Endodermal cell (in vitro differentiated cells): ENCODE measurements at places on chromosomes 5 and 9. TPM values are rescaled to one million over a fixed set of nuclear protein-coding genes. Genes with fewer than 3 reads are reported as not detected.

GCNT4 gene
- total RNA-seq, result 1.1 to 4.2 TPM (median 4.2 TPM) in 3 replicates

SH3GL2 gene
- 2.1 and 3.7 TPM in 2 replicates for total RNA-seq

ADRB2 gene
- 0.20 and 0.36 TPM in 2 replicates for total RNA-seq

LECT2 gene
- total RNA-seq, result not detected in 2 replicates

GRXCR2 gene
- not detected in 3 replicates for total RNA-seq

CXCL14 gene
- 0.44 and 0.66 TPM in 2 replicates for total RNA-seq

DRD1 gene
- total RNA-seq, result 0.16 to 0.53 TPM (median 0.34 TPM) in 3 replicates

SLC6A19 gene
- 0.15 and 0.16 TPM in 2 replicates for total RNA-seq

DNA sequence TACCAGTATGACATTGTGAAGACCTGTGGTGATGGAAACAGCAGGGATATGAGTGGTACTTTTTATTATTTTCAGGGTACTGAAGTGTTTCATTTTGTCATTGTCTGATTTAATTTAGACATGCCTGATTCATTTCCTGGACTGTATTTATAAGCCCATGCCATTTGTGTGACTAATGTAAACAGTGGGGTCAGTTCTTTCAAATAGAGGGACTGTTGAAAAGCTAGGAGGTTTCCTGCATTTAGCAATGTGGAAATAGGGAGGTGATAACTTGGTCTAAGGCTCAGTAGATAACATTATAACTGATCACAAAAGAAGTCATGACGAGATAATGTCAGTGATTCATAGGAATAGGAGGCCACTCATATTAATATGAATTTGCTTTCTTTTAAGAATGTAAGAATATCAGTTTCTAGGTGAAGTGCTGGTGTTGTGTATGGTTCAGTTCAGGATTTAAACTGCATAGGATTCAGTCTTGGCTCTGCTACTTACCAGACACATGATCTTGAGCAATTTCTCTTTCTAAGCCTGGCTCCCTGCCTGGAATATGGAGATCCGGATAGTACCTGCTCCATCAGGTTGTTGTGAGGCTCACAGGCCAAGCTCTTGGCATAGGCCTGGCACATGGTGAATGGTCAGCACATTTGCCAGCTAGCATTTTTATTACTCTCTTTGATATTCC lies 7.5 kb downstream of the RASGRF2 start:
- no peak overlapping the region for H3K27ac ChIP-seq
- no peaks in the 10 kb centered on the region for H3K36me3 ChIP-seq

- H3K4me1 ChIP-seq, result no peaks in the 10 kb centered on the region
- no peaks in the 10 kb centered on the region for H3K27me3 ChIP-seq
- no peak overlapping the region for H3K27ac ChIP-seq
- DNase-seq, result no peak
- H3K36me3 ChIP-seq, result no peaks in the 10 kb centered on the region
These were observed 40.1 kb upstream of the SUB1 start for GRCh38 chr5:32545102-32545800.

GRCh38 chr5:161373345-161373707 lies 173.2 kb downstream of the GABRB2 start:
- no peak for DNase-seq

DNA sequence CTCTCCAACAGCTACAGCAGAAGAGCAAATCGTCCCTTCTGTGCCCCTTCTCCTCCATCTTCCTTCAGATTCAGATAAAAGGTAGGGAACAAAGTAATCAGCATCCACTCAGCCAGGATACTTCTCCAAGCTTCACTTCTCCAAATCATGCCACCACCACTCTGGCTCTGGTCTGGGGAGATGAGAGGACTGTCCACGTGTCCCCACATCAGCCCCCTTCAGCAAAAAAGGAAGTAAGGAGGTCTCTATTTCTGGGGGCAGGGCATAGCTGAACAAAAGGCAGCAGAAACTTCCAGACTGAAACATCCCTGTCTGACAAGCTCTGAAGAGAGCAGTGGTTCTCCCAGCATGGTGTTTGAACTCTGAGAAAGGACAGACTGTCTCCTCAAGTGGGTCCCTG lies 116.9 kb downstream of the C5orf15 start:
- no peaks in the 10 kb centered on the region for H3K27me3 ChIP-seq
- no peaks in the 10 kb centered on the region for H3K36me3 ChIP-seq
- H3K4me3 ChIP-seq, result no peak overlapping the region
- peaks cover 5% of the 10 kb centered on the region for H3K4me1 ChIP-seq
- no peak for DNase-seq
- no peak overlapping the region for H3K27ac ChIP-seq

GRCh38 chr5:73534011-73534644 lies 31.3 kb downstream of the ANKRA2 start:
- no peak overlapping the region for H3K27ac ChIP-seq
- no peaks in the 10 kb centered on the region for H3K4me1 ChIP-seq
- no peaks in the 10 kb centered on the region for H3K27me3 ChIP-seq
- peak overlapping the region; percentile 74 for H3K4me3 ChIP-seq
- no peaks in the 10 kb centered on the region for H3K36me3 ChIP-seq

DNA sequence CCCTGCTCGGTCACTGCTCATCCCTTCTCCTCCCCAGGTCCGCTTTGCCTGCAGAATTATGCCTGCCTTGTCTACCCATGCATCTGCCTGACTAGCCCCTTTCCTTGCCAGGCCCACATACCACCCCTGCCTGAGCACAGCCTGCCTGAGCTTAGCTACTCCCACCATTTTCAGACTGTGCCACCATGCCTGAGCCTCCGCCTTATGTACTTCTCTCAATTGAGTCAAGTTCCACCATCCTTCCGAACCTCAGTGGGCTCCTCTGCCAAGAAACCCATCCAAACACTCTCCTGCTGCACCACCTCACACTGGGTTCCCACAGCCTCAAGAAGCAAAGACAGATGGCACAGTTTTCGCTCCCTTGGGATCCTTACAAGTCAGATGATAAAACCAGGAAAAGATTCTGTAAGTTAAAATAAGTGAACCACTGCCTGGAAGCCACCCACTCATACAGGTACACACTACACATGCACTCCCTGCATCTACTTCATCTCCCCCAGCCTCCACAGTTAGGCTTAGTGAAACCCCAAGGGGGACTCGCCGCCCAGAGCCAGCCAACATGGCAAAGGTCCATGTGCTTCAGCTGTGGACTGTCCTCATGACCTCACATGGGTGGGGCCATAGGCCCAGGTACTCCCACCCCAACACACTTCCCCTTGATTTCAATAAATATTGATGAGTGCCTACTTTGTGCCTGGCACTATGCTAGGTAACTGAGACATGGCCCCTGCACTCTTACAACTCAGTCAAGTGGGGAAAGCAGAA lies 23.1 kb downstream of the P4HA2 start:
- peak; percentile 20 for DNase-seq
- no peak overlapping the region for H3K4me3 ChIP-seq
- peaks cover 3% of the 10 kb centered on the region for H3K36me3 ChIP-seq

- no peaks in the 10 kb centered on the region for H3K36me3 ChIP-seq
- no peaks in the 10 kb centered on the region for H3K27me3 ChIP-seq
- H3K27ac ChIP-seq, result no peak overlapping the region
- no peak for DNase-seq
- H3K4me1 ChIP-seq, result no peaks in the 10 kb centered on the region
- no peak overlapping the region for H3K4me3 ChIP-seq
These were observed 30.1 kb upstream of the LRRC14B start for GRCh38 chr5:160921-161802.

GRCh38 chr5:116859666-116860320 lies 285.2 kb upstream of the SEMA6A start:
- H3K27me3 ChIP-seq, result no peaks in the 10 kb centered on the region
- H3K27ac ChIP-seq, result no peak overlapping the region
- H3K4me1 ChIP-seq, result peaks cover 4% of the 10 kb centered on the region
- DNase-seq, result no peak
- no peaks in the 10 kb centered on the region for H3K36me3 ChIP-seq

DNA sequence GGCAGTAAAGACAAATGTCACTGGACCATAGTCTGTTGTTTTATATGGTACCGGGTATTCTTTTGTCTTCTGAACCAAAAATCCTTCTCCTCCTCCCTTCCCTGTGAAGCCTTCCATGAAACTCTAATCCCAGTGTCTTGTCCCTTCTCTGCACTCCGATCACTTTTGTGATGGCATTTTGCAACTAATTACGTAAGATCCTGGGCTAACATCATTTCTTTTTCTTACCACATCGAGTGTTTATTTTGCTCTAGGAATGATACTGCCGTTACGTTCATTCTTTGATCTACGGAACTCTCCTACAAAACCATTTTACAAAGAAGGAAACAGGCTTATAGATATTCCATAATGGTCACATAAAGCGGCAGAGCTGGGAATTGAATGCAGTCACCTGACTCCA lies 33.7 kb downstream of the SNX18 start:
- DNase-seq, result no peak
- H3K27me3 ChIP-seq, result no peaks in the 10 kb centered on the region
- no peak overlapping the region for H3K4me3 ChIP-seq
- H3K27ac ChIP-seq, result no peak overlapping the region
- H3K36me3 ChIP-seq, result peaks cover 23% of the 10 kb centered on the region

DNA sequence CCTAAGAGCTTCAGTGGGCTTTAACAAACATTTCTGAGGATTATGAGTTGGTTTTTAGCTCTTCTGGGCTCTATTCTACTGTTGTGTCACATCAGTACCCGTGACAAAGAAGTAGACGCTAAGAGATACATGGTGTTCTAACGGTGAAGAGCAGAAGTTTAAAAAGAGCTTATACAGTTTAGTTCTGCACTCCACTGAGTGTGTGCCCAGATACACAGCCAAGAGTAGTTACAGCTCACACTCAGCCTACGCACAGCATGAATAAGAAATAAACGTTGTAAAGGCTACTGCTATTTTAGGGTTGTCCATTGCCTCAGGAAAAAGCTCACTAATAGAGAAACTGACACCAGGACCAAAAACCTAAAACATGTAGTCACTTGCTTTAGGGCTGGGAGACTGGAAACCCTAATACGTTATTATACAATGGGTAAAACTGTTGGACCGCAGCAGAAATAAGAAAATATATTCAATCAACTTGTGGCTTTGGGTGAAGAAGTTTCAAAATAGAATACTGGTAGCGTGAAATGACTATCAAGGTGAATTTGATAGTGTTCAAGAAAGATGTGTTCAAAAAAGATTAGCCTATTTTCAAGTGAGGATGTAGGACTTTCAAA lies 34.7 kb downstream of the PSIP1 start:
- H3K27me3 ChIP-seq, result no peaks in the 10 kb centered on the region
- H3K36me3 ChIP-seq, result peaks cover 87% of the 10 kb centered on the region
- H3K4me3 ChIP-seq, result no peak overlapping the region
- DNase-seq, result no peak

DNA sequence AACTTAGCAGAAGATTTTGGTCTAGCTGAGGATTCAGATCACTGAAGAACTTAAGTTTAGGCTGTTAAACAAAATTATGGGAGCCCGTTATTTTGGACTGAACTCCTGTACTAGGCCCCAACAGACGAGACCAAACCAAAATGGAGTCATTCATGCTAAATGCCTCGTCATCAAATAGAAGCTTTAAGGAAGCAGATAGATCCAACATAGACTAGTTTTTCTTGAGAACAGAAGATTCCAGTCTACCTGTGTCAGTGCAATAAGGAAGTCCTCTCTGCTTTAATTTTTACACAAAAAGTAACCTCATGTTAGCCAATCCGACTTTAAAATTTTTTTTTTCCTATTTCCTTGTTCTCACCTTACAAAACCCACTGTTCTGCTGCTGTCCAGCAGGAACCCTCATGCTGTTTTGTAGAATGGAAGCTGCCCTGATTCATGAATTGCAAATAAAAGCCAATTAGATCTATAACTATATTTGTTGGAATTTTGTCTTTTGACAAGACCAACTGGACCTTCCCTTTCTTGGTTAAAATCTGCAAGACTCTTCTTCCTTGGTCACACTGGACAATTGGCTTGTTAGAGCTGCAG lies 29.0 kb upstream of the GOLM1 start:
- peaks cover 3% of the 10 kb centered on the region for H3K27me3 ChIP-seq
- H3K4me3 ChIP-seq, result no peak overlapping the region
- no peak overlapping the region for H3K27ac ChIP-seq
- no peak for DNase-seq

GRCh38 chr5:176388003-176388443 lies 375 bp downstream of the NOP16 start:
- H3K4me1 ChIP-seq, result peaks cover 6% of the 10 kb centered on the region
- peak overlapping the region; percentile 99 for H3K4me3 ChIP-seq
- H3K36me3 ChIP-seq, result peaks cover 64% of the 10 kb centered on the region
- peak; percentile 68 for DNase-seq
- no peak overlapping the region for H3K27ac ChIP-seq

DNA sequence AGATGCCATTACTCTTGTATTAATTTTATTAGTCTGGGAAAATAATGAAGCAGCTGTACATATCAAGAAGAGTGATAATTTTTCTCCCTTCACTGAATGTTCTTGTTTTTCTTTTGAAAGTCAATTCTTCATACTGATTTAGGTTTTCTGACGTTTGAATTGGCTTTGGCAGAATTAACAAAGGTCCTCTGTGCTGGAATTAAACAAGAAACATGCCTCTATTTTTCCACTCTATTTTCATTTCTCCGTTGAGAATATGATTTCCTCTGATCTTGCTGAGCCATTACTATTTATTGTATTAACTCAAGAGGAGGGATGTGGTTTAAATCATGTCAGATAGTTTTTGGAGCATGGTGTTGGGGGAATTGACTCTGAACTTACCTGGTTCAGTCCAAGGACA lies 42.3 kb downstream of the ANKDD1B start:
- H3K36me3 ChIP-seq, result no peaks in the 10 kb centered on the region
- DNase-seq, result no peak
- H3K4me3 ChIP-seq, result no peak overlapping the region

GRCh38 chr5:55440188-55440646 lies 94.5 kb downstream of the PLPP1 start:
- H3K4me1 ChIP-seq, result no peaks in the 10 kb centered on the region
- DNase-seq, result no peak
- H3K4me3 ChIP-seq, result no peak overlapping the region
- no peaks in the 10 kb centered on the region for H3K27me3 ChIP-seq

DNA sequence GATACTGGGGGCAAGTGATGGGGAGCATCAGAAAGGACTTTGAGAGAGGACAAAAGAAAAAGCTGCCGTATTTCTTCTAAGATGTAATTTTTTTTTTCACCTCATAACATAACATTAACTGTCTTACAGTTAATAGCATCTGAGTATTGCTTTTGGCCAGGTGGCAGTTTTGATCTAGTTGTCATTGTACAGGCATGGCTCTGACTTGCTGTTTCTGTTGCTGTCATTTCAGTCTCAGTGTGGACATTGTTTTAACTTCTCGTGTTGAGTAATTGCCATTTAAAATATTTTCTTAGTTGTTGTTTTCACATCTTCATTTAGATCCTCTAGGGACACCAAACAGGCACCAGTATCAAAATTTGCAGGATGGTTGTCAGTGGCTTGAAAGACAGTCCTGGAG lies 12.4 kb downstream of the SMAD5 start:
- H3K4me3 ChIP-seq, result no peak overlapping the region
- no peaks in the 10 kb centered on the region for H3K27me3 ChIP-seq
- peaks cover 13% of the 10 kb centered on the region for H3K36me3 ChIP-seq
- no peak overlapping the region for H3K27ac ChIP-seq
- H3K4me1 ChIP-seq, result no peaks in the 10 kb centered on the region
- no peak for DNase-seq

DNA sequence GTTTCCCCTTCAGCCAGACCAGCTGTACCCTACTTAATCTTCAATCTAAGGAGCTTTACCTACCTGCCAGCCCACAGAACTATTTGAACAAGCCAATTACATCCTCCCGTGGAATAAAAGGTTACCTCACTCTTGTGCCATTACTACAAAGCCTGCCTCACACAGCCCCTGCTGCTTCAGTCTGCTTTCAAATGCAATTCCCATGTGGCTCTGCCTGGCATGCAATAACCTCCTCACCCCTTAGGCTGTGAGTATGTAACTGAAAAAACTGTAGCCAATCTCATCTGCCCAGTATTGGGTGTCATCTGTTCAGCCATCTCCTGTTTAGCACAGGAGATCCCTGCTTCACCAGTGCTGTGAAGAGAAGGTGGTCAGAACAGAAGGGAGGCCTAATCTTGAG lies 6.1 kb upstream of the GCNT1 start:
- H3K27ac ChIP-seq, result no peak overlapping the region
- no peaks in the 10 kb centered on the region for H3K27me3 ChIP-seq
- DNase-seq, result no peak
